ENCODE measurements at places on chromosomes 2 and 18.

DNA sequence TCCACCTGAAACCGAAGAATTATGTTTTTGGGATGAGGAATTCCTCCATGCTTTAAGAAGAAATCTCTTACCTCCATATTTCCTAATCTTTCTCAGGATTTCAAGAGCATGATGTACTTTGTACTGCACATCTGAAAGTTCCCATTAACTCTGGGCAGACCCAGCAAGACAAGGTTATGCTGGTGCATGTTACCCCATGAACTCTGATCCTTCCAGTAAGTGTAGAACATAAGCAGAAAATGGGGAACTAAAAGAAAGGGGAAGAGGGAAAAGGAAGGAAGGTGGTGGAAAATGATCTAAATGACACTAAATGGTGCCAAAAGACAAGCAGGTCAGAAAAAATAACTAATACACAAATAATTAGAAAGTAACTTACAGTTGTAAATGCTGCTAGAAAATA is 50.7 kb downstream of the STRN start:
- DNase-seq: no peak

DNA sequence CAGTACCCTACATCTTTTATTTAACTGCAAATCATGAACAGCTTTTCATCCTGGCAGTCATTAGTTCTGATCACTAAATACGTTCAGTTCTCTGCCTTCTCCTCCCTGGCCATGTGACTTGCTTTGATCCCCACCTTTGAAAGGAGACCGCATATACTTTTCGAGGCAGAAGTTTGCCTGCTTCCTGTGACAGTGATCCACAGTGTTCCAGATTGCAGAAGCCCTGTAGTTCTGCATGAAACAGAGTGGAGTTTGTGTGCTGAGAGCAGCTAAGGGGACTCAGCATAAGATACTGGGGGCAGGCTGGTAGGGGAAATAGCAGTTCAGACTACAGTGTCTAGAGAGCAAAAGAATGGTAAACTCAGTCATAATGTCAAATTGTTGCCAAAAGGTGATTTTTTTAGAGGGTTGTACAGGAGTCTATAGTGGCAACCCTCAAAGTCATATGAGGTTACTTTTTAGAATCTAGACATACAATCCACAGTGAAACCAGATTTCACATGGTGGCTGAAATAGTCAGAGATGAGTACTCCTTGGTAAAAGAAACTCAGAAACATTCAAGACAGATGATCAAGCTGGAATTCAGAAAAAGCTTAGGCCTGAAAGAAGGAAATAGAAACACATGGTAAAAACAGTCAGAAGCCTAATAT is 1800.4 kb upstream of the CELF4 start:
- DNase-seq: no peak

- no peak for DNase-seq
Observed at GRCh38 chr2:71466301-71467179, 13.2 kb downstream of the DYSF start.

- DNase-seq: no peak
Observed at GRCh38 chr2:221675201-221675908, 103.3 kb upstream of the EPHA4 start.

DNA sequence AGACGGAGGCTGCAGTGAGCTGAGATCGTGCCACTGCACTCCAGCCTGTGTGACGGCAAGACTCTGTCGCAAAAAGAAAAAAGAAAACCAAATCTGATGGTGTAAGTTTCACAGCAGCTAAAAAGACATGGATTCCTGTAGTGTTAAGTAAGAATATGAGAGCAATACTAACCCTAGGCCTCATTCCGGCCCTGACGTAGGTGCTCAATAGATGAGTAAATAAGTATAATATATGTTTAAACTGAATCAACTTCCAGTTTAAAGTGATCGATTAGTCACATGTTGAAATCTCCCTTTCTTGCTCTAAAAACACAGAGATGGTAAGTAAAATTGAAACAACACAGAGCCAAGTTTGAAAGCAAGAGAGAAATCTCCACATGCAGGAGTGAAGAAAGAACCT is 8.0 kb downstream of the ME2 start:
- DNase-seq: no peak

GRCh38 chr2:6526093-6526824 is 339.4 kb downstream of the CMPK2 start:
- DNase-seq: no peak

DNA sequence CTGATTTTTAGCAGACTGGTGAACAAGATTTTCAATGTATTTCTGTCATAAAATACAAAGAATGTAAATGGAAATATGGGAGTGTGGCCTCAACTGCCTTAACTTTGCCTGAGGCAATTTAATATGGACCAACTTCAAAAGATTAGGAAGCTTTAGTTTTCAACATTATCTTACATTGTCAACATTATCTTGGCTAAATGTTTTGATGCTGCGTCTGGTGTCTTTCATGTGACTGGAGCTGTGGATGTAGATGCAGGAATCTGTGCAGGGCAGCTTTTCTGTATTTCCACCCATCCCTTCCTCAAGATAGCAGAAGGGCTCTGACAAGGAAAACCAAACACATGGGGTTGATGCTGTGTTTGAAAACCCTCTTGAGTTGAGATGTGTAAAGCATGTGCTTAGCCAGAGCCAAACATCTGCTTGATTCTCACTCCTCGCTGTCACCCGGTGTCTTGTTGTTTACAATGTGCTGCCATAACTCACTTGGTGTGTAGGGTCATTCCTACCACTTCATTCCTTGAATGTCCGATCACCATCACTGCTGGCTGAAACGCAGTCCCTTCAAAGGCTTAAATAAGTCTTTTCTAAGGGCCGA is 33.0 kb downstream of the COPS8 start:
- no peak for DNase-seq

Data from activated CD4-positive, alpha-beta T cell treated with anti-CD3 and anti-CD28 coated beads, Interleukin-2, amount 10 ng/mL, durations not matched to agents 7 days and 5 days (primary cell).